ENCODE measurements at places on chromosomes 16 and 17.

GRCh38 chr17:4499431-4500190 is 930 bp downstream of the SPNS2 start:
- no peak for DNase-seq

DNA sequence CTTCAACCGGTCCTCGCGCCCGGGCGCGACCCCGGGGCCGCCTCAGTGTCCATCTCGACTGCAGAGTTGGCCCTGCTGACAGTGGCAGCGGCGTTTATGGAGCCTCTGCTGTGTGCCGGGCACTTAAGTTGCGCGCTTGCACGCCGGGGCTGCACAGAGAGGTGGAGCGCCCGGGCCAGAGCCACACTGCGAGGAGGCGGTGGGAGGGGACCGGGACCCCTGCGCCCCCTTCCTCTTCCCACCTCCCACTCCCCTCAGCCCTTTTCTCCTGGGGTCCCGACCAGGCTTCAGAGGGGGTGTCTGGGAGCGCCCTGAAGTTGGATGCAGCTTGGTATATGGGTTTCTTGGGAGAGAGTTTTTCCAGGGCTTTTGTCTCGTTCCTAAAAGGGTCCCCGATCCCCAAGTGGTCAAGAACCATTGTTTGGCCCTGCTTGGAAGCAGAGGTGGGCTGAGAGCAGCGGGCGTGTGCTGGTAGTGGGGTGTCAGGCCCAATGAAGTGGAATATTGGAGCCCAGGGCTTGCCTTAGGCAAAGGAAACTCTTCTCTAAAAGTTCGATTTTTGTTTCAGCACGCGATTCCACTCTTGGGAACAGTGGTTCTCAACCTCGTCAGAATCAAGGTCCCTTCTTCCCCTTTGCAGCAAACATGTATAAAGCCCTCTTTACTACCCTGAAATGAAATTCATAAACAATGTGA is 605 bp downstream of the MRTFB start:
- peak; percentile 7 for DNase-seq

DNA sequence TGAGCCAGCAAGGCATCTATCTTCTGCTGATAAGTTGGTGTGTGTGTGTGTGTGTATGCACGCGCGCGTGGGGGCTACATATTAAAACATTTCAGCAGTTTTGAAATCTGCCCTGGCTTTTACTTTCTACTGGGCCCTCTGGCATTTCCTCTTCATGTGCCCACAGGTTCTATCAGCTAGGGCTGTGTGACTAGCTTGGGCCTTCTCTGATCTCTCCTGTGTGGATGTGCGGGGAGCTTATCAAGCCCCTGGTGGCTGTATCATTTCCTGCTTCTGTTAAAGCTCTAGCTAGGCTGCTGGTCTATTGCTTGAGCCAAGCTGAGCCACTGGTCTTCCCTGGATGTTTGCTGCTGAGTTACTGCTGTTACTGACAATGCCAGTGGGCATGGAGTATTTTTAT is 132.5 kb downstream of the AATF start:
- DNase-seq, result no peak

DNA sequence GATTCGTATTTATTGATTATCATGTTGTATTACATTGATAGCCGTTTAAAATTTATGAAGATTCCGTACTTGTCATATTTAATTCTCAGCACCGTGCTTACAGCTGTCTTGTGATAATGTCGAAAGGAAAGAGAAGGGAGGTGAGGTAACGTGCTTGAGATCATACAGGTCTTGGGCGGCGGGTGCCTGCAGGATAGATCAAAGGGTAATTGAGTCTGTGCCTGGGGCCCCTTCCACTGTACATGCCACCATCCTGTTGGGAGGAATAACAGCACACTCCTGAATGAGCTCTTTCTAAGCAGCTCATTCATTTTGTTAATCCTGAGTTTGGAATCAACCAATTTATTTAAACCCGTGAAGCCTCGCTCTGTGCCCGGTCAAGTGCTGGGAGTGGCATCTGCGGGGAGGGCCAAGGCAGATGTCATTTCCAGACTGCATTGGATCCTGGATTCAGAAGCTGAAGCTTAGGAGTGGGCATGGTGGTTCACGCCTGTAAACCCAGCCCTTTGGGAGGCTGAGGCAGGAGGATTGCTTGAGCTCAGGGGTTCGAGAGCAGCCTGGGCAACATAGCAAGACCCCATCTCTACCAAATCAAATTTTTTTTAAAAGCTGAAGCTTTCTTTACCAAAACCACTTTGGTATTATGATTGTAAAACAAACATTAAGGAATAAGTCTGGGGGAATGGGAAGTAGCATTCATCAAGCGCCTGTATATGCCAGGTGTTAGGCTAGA is 25.8 kb downstream of the WWOX start:
- DNase-seq, result no peak

- DNase-seq, result no peak
These were observed 1541.7 kb upstream of the CDH8 start for GRCh38 chr16:63577891-63578290.

- DNase-seq, result no peak
These were observed 12.9 kb downstream of the KRT16 start for GRCh38 chr17:41599680-41600079.

DNA sequence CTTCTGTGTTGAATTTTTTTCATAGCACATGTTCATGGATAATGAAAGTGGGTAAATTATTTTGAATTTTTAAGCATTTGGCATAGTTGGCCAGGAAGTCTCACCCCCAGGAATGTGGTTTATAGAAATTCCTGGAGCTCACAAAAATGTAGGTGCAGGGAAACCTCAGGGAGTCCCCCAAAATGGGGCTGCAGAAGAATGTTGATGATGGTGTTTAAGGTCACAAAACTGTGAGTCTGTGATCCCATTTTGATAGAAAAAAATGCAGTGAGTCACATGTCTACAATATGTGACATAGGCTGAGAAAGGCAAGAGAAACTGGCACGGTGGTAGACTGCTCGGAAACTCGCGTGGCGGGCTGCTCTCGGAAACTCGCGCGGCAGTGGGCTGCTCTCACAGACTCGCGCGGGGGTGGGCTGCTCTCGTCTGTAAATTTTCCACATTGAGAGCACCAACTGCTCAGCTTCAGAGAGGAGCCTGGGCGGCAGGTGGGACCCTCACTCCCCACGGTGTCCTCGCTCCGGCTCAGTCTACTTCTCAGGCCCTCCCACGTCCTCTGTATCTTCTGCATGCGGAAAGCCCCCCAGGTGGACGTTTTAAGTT is 18.7 kb upstream of the MC1R start:
- peak; percentile 25 for DNase-seq

DNA sequence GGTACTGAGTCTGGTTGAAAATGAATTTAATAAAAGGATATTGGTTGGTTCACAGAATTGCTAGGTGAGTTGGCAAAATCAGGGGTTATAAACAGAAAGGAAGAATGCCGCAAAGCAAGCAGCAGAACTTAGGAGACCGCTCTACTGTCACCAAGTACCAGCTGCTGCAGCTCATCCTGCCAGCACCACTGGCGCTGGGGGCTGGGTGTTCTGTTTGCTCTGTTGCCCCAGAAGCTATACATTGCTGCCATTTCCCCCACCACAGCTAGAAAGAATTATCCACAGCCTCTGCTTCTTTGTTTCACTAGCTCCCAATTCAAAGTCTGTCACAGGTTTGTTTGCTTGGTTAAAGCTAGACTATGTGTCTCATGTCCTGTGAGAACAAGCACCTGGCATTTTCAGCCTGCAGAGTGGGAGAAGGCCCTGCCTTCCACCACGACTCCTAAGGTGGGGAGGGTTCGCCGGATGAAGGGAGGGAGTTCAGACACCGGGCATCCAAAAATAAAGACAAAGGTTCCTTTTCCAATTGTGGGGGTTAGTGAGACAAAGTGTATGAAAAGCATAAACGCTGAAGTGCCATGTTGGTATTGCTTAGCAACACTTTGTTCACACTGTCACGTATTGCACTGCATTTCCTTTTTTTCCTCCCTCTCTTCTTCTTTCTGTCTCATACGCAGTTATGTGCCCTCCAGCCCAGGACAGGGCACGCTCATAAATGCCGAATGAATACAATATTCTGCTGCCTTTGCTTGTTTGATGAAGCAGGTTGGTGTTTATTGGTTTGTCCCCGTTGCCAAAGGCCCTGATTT is 9.6 kb upstream of the CPD start:
- no peak for DNase-seq

DNA sequence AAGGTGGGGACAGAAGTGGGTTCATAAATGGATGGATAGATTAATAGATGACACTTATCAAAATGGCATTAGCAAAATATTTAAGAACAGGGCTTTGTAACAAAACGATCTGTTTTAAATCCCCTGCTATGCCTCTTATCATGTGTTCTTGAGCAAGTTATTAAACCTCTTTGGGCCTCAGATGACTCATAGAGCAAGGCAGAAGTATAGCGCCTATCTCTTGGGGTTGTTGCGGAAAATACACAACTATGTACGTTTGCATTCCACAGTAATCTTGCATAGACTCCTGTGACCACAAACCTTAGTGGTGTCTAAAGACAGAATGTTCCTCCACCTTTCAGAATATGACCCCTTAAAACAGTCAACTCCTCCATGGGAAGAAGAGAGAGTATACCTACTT is 116.8 kb downstream of the CDYL2 start:
- peak; percentile 9 for DNase-seq

DNA sequence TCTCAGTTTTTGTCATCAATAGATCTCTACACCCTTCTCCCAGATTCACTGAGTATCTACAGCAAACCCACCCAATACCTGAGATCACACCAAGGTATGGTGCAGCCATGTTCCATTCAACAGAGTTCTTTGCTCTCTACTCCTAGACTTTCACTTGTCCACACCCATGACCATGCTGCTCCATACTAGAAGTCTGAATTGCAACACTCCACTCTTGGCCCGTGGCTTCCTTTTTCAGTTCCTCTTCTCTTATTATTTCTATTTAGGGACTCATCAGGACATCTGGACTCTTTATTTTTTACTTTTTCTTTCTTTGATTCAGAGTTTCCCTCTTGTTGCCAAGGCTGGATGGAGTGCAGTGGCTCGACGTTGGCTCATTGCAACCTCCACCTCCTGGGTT is 37.1 kb downstream of the YWHAE start:
- no peak for DNase-seq

DNA sequence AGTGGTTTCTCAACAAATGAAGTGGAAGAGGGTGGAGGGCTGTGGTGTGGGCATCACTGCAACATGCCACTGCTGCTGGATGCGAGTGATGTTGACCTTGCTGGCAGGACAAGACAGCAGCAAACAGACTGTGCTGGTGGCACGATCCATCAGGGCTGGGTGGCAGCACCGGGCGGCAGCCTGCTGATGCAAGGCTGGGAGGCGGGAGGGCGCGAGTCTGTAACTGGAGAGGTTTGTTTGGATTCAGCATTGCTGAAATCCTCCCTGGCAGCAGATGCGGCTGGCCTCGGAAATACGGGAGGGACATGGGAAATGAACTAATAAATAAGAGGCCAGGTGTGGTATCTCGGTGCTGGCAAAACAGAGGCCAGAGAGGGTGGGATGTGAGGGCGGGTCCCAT is 224.2 kb downstream of the ENGASE start:
- DNase-seq, result no peak

- peak; percentile 16 for DNase-seq
These were observed at the start of gene MYO15B for GRCh38 chr17:75587675-75588595. TSS of gene MYO15B (plus strand) at chr17:75587800. CDS start at chr17:75588058, 258 bp downstream.

DNA sequence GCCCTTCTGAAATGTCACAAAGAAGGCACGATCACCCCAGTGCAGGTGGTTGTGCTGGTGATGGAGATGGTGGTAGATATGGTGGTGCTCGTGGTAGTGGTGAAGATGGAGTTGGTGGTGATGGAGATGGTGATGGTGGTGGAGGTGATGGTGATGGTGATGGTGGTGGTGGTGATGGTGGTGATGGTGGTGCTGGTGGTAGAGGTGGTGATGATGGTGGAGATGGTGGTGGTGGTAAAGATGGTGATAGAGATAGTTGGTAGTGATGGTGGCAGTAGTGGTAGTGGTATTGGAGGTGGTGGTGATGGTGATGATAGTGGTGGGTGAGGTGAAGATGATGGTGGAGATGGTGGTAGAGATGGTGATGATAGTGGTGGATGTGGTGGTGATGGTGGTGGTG is 88.1 kb upstream of the SALL1 start:
- no peak for DNase-seq

GRCh38 chr16:8819411-8820034 is 21.9 kb downstream of the PMM2 start:
- no peak for DNase-seq

DNA sequence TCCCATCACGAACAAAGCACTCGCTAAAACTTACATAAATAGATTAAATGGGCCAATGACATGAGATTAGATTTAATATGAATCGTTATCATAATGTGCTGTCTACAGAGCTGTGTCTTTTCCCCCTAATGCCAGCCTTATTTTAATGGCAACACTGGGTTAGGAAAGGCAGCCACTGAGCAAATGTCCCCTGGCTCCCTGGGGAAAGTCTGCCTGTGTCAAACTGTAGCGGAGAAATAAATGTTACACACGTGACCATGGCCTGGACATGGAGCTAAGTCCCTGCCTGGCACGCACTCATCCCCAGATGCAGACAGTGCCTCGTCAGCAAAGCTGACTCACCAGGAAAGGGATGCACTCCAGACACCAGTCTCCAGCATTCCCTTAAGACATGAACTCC is 61.3 kb upstream of the SDK2 start:
- DNase-seq, result peak; percentile 90

GRCh38 chr17:5211458-5211857 is 19.8 kb upstream of the ZNF594 start:
- DNase-seq, result no peak

Data from fibroblast of upper back skin (primary cell).